HTR-8/SVneo (cell line): ENCODE measurements at places on chromosomes 3 and 15.

GRCh38 chr3:50270422-50271224 is 1.7 kb downstream of the SEMA3B start:
- DNase-seq: no peak

- no peak for DNase-seq
These were observed 1.7 kb upstream of the ARF4 start for GRCh38 chr3:57598765-57599360.

DNA sequence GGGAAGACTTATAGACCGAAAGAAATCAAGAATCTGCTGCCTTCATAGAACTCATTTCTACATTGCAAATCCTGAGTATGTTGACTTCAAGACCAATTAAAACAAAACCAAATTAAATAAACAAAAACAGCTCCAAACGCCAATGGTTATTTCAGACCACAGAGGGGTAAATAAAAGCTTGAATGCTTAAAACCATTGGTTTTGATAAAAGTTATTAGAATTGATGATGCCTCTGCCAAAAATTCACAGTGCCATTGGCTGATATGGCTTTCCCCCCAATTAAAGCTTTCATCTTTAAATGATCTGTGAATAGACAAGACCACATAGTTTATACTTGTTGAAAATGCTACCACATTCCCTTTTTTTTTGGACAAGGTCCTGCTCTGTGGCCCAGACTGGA is 188.5 kb downstream of the NFKBIZ start:
- DNase-seq: no peak

DNA sequence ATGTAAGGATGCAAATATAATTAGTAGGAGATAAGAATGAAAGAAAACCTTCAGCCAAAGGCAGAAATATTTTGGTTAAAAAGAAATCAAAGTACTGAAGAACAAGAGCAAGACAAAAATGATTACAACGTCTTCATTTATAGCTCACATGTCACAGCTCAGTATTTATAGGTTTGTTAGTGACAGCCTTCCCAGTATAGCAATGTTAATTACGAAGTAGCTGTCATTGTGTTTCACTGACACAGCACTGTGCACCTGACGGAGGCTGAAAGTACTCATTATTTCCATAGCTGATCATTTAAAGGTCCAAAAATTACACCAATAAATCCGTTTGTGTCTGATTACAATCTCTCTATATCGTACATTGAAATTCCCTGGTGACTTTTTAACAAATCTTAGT is 561 bp upstream of the OSTN start:
- no peak for DNase-seq

- DNase-seq: no peak
These were observed 2.8 kb upstream of the SKIL start for GRCh38 chr3:170354760-170355159.

DNA sequence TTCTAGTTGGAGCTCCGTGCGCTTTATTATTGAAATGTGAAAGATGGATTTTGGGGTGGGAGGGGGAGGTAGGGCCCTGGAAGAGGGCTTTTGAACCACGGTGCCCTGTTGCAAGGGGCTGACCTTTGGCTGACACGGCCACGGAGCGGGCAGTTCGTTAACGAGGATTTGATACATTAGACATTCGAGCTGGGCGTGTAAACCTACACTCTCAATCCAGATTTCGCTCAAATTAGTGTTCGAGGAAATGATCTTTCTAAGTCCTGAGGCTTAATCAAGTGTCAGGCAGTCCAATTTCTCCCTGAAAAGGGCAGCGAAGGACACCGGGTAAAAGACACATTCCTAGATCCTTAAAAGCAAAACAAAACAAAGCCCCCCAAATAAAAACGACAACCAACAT is 13.0 kb downstream of the ZIC1 start:
- no peak for DNase-seq

DNA sequence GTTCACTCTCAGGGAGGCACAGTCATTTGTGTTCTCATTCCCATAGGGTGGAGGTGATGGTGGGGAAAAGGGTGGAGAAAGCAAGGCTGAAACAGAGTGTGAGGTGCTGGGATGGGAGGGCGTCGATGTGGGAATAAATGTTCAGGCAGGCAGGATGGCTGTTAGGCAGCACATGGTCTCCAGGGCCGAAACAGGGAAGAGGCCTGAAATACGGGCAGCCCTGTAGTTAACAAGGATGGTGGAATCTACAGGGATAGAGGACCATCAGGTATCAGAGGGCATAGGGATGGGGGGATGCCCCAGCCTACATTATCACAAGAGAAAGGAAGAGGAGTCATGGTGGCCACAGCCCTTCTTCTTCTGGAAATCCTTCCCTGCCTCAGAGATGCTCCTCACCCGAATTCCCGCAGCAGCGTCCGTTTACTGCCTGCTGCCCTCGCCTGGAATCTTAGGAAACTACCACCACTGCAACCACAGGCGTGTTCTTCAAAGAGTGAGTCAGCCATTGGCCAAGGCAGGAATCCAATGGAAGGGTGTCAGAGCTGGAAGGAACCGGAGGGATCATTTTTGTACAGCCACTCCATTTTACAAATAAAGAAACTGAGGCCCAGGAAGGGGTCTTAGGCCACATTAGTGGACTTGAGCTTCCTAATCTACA is 49.7 kb upstream of the POMGNT2 start:
- peak; percentile 71 for DNase-seq

DNA sequence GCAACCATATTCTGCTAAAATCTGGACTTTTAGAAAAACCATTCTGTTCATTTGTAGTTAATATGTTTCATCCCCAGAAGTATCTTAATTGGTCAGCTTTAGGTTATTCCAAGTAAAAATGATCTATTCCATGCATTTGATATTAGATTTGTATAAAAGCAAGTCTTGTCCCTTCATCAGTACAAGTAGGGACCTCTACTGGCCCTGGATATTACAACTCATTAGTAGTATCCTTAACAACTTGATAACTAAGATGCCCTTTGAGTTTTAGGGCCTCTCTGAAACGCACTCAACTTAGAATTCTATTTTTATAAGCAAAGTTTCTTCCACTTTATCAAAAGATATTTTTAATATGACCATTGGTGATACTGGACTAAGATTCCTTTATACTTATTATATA is 25.3 kb upstream of the SELENOT start:
- no peak for DNase-seq

GRCh38 chr3:72338082-72338941 is 509.9 kb downstream of the SHQ1 start:
- DNase-seq: no peak

DNA sequence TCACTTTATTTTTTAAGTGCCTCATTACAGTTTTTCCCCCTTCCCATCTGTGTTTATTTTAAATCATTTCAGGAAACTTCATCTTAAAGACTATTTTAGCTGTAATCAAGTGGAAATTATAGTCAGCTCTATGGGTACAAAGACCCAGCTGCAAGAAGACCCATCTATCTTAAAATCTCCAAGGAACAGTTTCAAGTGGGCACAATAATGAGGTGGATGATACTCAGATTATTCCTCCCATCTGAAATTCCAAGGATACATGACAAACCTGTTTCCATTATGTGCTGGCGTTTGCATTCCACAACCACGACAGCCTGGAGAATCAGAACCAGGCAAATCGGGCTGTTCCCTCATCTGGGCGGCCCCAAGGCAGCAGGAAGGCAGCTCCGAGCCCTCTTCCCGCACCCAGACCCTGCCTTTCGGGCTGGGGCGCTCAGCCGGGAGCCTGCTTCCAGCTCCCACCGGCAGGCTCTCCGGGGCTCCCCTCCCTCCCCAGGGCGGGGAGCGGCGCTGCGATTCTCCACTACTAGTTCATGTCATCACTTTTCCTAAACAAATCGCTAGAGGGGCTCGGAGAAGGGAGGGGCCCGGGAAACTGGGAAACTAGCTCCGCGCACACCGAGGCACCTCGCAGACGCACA is at the start of gene MGLL:
Gene MGLL (minus strand): TSS at position 475 of the 641 bp plus-strand sequence. CDS start 197 bp downstream, at position 278.
- peak; percentile 46 for DNase-seq

DNA sequence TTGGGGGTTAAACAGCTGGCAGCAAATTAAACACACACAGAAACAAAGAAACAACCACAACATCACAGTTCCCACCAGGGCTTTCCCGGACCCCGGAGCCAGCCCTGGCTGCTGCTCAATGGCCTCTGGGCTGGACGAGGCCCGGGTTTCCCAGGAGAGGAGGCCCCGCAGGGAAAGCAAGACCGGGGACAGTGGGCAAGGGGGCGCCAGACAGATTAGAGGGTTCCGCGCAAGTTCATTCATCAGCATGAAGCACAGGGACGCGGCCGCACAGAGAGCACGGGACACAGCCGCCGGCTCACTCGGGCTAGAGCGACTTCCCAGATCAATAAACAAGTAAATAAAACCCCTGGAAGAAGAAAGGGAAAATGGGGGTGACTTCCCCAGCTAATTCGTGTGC is 66.4 kb upstream of the RPL32 start:
- DNase-seq: no peak

DNA sequence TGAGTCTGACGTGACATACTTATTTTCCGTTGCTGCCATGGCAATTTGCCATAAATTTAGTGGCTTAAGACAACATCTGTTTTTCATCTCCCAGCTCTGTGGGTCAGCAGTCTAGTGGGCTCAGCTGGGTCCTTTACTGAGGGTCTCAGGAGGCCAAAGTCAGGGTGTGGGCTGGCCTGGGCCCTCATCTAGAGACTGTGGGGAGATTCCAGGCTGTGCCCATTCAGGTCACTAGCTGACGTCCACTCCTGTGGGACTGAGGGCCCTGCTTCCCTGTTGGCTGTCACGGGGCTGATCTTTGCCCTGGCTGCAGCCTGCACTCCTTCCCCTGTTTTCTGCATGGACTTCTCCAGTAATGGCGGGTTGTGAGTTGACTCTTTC is 19.1 kb downstream of the FGD5 start:
- DNase-seq: no peak

GRCh38 chr15:48858401-48858800 is 19.5 kb upstream of the EID1 start:
- DNase-seq: no peak

GRCh38 chr15:33028495-33028894 is 166.0 kb downstream of the FMN1 start:
- DNase-seq: no peak

- DNase-seq: peak; percentile 39
These were observed 843 bp downstream of the CHRNA5 start for GRCh38 chr15:78565951-78566774.

GRCh38 chr3:41357271-41357670 is 158.0 kb downstream of the CTNNB1 start:
- no peak for DNase-seq

DNA sequence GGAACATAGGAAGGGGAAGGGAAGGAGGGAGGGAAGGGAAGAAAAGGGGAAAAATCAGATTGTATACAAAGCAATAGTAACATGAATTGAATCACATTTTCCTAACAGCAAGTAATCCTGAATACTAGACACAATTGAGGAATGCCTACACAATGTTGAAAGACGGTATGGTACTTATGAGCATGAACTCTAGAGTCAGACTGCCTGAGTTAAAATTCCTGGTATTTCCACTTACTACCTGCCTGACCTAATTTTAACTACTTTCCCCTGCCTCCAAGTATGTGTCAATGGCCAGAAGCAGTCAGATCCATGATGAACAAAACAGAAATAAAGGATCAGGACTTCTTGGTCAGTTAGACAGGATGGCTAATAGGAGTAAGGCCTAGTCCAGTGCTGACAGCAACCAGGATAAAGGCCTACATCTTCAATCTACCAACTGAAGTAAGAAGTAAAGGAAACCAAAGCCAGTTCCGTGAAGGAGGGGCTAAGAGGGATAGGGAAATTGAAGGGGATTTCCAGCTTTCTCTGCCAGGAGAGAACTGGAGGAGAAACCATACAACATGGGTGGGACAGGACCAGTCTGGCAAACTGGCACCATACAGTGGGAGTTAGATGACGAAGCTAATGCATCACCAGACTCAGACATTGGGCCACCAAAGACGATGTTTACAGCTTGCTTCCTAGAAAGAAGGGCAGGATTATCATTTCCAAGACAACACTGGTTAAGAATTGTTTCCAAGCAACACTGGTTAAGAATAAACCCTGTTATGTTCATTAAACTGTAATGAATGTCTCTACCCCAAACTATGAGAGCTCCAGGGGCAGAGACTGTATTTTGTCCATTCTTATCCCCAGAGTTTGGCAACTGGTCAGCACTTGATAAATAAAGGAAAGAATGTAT is 151.6 kb upstream of the UBE2E2 start:
- DNase-seq: no peak

GRCh38 chr15:67048281-67049279 is 16.8 kb upstream of the SMAD3 start:
- DNase-seq: no peak

DNA sequence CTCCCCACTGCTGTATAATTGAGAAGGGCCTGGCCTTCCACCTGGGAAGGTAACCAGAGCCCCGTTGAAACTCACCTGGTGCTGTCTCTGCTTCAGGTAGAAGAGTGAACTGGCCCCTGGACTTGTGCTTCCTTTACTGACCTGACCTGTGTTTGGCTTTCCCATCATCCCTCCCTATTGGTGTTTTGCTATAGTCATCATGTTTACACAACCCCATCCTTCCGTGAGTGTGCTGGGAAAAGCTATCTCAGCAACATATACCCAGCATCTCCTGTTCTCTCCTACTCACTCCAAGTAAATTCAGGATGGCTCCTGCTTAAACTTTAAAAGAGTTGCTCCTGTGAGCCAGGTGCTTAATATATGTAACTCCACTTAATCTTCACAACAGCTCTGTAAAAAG is 77.2 kb upstream of the TSC22D2 start:
- DNase-seq: no peak

GRCh38 chr3:34972481-34972880 is 666.8 kb upstream of the ARPP21 start:
- DNase-seq: no peak
